IPS DF 19.7 (cell line): ENCODE measurements at places on chromosomes 5 and 9.

- no peak for DNase-seq
These were observed 97.8 kb downstream of the INVS start for GRCh38 chr9:100196828-100197227.

- no peak for DNase-seq
These were observed 11.8 kb downstream of the ADAMTSL1 start for GRCh38 chr9:18485714-18486113.

DNA sequence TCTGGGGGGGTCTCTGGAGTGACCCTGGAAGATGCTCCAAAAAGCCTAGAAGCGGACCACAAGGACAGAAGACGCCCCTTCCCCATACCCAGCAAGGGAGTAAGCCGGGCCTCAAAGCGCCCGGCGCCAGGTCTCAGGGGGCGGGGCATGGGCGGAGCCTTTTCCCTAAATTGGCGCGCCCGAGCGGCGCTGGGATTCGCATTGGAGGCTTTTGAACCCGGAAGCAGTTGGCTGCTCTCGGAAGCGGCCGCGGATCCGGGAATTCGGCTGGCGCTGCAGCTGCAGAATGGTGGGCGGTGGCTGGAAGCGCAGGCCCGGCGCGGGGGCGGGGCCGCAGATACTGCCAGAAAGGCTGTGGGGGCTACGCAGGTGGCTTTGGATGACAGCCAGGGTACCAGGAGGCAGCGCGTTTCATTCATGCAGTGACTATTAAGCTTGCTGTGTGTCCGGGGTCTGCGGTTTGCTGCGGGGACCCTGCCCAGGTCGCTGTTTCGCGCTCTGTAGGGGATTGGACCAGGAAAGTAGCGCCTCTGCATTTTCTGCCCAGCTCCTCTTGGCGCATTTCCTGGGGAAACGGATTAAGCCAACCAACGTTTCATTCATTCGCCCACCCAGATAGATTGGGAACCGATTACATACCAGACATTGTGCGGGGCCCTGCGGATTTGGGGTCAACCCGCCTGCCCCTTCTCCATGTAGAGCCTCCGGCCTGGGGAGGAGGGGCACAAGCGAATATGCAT is 83.0 kb upstream of the FREM1 start:
- DNase-seq = peak; percentile 67

- no peak for DNase-seq
These were observed 66.3 kb upstream of the ZBTB43 start for GRCh38 chr9:126738553-126738952.

- no peak for DNase-seq
These were observed 3.5 kb downstream of the PANK3 start for GRCh38 chr5:168575391-168576372.

DNA sequence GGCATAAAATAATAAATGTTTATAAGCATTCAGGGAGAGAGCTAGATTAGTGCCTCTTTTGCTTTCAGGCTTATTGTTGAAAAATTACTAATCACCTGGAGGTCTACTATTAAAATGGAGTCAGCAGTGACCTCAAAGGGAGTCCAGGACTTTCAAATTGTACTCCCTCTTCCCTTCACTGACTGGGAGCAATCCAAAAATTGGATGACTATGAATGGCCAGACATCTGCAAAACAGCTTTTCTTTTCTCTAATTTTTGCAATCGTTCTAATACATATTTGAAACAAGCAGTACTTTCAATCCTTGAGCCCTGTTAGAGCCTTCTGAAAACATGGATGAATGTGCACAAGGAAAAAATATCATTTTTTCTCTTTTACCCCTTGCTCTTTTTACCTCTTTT is 461.8 kb downstream of the TMEM232 start:
- DNase-seq = no peak

- no peak for DNase-seq
These were observed 174.8 kb downstream of the ENC1 start for GRCh38 chr5:74465724-74466123.

- DNase-seq = no peak
These were observed 34.3 kb downstream of the NIPAL4 start for GRCh38 chr5:157494178-157494832.

- DNase-seq = no peak
These were observed 9.8 kb upstream of the CPLX2 start for GRCh38 chr5:175861337-175862130.

- no peak for DNase-seq
These were observed 145.9 kb downstream of the DROSHA start for GRCh38 chr5:31385774-31386537.

GRCh38 chr9:38036359-38037084 is 32.5 kb downstream of the SHB start:
- DNase-seq = no peak

GRCh38 chr9:131193051-131193450 is 67.7 kb downstream of the NUP214 start:
- DNase-seq = no peak

DNA sequence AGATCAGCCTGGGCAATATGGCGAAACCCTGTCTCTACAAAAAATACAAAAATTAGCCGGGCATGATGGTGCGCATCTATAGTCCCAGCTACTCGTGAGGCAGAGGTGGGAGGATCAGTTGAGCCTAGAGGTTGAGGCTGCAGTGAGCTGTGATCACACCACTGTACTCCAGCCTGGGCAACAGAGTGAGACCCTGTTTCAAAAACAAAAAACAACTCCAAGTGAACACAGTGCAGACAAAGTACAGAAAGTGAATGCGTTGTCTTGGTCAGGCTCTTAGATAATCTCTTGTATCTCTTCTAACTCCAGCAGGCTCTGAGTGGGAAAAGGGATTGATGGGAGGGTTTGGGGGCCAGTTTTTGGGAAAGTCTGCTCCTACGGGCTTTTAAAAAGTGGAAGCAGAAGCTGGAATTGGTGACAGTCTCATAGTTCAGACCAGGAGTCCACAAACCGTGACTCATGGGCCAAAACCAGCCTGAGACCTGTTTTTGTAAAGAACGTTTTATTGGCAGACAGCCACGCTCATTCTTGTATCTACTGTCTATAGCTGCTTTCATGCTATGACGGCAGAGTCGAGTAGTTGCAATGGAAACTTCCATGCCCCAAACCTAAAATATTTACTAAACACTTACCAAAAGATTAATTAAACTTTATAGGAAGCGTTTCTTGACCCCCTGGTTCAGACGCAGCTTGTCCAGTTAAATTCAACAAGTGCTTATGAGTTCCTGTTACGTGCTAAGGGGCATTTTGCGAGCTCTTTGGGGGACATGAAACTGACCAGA is 32.9 kb downstream of the NDST1 start:
- DNase-seq = no peak

DNA sequence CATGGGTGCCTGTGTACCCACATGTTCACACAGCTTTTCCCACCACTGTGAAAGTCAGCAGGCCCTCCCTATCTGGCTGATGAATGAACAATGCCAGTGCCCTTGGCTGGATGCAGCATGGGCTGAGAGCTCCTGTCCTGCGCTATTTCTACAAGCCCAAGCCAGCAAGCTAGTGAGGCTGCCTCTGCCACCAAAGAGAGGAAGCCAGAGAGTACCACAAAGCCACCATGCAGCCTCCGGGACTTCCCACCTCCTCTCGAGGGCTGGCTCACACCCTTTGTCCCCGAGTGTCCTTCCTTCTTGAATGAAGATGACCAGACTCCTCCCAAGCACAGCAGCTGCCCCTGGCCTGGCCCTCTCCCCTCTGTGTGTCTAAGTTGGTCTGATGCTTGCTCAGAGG is 76.5 kb downstream of the SH3PXD2B start:
- DNase-seq = no peak

DNA sequence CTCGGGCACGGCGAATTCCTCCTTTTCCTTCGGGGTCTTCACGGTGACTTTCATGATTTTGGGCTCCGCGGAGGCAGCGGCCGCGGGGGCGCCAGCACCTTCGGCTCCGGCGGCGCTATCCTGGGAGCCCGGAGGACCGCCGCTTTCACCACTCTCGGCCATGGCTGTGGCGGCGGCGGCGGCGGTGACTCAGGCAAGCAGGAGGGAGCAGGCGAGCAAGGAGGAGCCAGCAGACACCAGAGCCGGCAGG is 315 bp downstream of the UBQLN1 start:
- no peak for DNase-seq

- DNase-seq = no peak
These were observed 23.4 kb downstream of the WNK2 start for GRCh38 chr9:93207326-93207814.
